ENCODE measurements at places on chromosomes 5 and 9.

- no peak for DNase-seq
These were observed 75.7 kb upstream of the FRRS1L start for GRCh38 chr9:109242741-109243140.

- DNase-seq, result peak; percentile 21
These were observed 167.3 kb downstream of the TAF11L14 start for GRCh38 chr5:17801595-17801994.

DNA sequence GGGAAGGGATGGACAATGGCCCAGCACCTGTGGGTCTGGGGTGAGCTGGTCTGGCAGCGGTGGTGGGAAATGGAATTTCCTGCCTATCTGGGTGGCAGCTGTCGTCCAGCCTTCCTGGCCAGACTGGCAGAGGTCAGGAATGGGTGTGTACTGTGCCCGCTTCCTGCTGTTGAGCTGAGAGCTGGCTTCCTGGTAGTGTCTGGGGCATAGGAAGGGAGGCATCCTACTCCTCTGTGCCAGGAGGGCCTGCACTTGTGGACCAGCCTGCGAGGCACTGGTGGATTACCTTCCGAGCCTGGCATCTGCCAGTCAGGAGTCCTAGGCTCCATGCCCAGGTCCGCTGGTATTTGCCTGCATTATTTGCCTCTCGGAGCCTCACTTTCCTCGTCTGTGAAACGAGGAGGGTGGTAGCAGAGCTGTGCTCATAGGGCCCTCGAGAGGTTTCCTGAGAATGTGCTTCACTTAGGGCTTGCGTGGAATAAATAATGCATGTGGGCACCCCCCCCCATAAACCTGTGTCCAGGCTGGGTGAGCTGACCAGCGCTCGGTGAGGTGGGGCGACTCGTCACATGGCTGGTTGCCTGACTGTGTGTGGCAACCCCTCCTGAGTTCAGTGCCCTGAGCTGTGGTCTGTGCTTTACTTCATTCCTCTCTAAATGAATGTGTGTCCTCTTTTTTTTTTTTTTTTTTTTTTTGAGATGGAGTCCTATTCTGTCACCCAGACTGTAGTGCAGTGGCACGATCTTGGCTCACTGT lies 47.7 kb downstream of the HMCN2 start:
- no peak for DNase-seq

DNA sequence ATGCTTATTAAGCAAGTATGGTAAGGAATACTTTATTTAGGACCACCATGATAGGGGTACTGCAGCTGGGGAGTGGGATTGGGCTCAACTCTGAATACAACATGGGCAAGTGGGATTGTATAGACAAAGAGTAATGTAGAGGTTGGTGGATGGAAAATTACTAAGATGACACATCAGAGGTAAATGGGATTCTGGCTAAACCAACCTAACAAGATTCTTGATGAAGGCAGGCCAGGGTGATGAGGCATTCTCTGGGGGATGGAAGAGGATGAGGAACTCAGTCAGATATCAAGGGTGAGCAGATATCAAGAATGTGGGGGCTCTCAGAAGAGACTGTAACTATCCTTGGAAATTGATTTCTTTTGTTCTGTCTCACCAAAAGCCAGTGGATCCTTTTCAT lies 107.2 kb downstream of the NMUR2 start:
- DNase-seq, result no peak

- no peak for DNase-seq
These were observed 29.4 kb downstream of the NR6A1 start for GRCh38 chr9:124741662-124742061.

DNA sequence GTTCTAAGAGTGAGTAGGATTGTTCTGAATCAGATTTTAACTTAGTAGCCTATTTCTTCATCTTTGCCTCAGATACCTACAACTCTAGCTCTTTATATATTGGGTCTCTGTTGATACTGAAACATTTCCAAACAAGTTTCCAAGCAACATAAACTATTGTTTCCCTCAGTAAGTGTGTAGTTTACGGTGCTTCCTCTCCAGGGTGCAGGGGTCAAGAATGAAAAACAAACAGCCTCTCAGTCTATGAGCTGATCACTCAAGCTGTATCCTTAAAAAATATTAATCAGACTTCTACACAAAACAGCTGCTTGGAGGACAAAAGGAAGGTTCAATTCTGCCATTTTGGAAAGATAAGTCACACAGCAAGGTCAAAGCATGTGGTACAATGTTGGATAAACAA lies 75.0 kb downstream of the ADAMTS12 start:
- no peak for DNase-seq

- no peak for DNase-seq
These were observed 17.0 kb downstream of the CDK5RAP2 start for GRCh38 chr9:120562861-120563443.

DNA sequence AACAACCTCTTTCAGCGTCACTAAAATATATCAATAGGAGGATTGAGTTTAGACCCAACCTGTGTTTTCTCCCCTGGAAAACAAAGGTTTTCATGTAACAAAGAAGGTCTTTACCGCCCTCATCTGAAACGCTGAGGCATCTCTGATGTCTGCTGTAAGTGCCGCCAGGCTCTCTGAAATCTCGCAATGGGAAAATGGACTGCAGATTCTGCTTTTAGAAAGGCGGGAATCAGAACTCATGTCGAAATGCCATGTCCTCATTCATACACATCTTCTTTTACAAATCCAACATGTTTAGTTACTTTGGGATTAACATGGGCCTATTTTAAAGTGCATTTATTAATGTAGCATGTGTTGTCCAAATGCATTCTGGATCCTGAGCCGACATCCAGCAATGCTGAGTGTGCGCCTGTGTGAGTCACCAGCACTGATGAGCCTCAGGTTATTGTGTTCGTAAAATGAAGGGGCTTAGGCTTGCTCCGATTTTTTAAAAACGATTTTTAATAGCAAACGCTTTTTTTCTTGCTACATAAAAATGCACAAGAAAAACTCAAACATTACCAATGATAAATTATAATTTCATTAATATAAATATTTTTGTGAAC lies 51.9 kb upstream of the PLEKHG4B start:
- no peak for DNase-seq

DNA sequence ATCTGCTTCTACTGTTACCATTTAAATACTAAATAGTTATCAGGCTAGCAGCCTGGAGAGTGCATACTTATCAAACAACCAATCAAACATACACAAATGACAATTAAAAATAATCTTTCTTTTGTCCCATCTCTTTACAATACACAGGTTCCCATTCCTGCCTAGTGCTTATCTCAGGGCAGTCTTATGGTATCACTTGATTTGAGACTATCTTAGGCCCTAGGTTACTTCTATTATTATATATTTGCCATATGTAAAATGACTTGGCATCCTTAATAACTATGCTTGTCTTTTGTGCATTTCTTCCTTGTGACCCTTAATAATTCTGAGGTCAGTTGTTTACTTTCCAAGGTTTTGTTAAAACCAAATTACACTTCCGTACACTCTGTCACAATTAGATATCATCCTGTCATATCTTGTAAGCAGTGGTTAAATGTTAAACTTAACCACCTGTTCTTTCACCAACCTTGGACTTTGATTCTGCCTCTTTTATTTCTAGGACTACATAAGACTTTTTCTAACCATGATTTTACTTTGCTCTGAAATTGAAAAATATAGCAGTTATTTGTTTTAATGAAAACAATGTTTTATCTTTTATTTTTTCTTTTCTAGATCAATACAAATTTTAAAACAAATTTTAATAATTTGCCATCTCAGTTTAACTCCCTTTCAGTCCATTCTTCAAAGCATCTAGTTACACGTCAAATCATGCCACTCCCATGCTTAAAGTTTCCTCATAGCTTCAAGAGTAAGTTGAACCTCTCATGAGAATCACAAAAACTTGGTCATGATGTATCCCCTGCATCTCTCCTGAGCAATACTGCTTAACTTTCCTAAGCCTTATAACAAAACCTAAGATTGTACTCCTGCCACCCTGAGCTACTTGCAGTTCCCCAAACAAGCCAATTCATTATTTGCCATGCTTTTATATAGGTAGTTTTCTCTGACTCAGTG lies 281.3 kb downstream of the HCN1 start:
- no peak for DNase-seq

DNA sequence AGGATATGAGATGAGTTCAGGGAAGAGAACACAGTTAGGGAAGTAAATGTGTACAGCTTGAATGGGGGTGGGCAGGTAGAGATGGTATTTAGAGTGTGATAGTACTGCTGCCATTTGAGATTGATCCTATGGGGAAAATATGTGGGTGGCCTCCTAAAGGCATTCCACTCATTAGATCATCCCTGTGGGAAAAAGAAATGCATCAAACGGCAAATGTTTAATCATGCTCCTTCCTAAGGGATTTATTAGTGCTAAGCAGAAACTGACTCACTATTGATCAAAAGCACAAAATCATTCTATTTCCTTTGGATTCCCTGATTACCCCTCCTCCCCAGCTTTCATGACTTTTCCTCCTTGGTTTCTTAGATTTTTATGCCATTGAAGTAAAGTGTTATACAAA lies 36.4 kb upstream of the SMC5 start:
- no peak for DNase-seq

GRCh38 chr5:56164376-56164775 lies 68.8 kb downstream of the ANKRD55 start:
- no peak for DNase-seq

DNA sequence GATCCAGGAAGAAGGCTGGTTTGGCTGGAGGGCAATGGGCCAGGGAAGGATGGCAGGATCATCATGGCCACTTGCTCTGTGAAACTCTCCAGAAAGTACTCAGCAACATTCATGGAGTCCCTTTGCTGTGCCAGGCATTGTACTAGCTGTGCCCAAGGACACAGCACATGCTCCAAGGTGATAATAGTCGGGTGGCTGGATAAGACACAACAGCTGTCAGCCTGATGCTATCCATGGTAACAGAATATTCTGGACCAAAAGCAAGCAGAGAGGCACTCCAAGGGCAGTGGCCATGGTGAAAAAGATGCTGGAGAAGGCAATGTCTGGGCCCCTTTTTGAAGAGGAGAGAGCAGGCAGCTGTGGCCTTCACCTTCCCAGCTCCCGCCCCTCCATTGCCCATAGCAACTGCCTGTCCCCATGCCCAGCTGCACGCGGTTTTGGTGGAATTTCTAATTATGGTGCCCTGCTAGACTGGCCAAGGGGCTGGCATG lies 113.8 kb upstream of the CPEB4 start:
- no peak for DNase-seq

DNA sequence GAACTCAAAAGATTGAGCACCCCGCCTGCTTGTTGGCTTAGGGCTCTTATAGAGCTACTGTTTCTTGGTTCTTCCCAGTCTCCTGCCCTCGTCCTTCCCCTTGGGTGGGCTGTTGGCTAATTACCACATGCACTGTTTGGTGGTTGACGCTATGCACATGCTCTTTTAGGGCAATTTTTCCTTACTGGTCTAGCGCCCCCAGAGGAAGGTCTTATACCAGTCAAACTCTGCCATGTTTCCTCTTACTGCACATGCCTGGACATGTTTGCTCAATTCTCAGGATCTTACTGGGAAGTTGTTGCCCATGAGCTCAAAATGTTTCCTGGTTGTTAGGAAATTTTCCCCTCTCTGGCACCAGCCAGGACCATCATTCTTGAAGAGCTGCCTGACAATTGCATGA lies 101.9 kb downstream of the SLC28A3 start:
- no peak for DNase-seq

DNA sequence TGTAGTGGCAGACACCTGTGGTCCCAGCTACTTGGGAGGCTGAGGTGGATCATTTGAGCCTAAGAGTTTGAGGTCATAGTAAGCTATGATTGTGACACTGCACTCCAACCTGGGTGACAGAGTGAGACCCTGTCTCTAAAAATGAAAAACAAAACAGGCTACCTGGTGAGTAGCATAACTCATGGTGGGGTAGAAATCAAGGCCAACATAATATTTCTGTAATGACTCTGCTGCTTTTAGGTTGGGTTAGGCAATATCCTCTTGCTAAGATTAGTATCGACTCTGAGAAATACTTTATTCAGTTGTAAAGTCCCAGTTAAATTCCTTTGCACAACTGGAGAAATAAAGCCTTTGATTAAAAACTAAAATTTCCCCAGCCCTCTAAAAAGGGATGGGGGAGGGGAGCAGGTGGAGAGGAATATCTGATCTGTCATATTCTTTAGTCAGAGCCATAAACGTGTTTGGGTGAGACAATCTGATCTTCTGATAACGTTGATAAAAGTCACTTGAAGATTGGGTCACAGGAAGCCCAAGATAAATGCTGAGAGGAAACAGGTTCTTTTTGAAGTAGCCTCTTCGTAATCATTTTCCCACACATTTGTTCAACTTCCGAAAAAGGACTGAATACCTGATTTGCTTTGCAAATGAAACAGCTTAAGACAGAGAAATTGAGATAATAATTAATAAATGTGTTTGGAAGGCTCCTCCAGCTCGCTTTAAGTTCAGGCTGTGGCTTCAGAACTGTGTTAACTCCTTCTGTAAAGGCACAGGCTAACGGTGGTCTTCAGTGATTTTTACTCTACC lies 14.9 kb downstream of the IL4 start:
- no peak for DNase-seq

- DNase-seq, result no peak
These were observed 467.5 kb upstream of the TLE4 start for GRCh38 chr9:79104216-79104615.

GRCh38 chr5:72957337-72957736 lies 1.5 kb downstream of the FCHO2 start:
- no peak for DNase-seq

- no peak for DNase-seq
These were observed 137.6 kb downstream of the SUSD1 start for GRCh38 chr9:112037281-112038016.

GRCh38 chr5:17216974-17217492 lies 398 bp upstream of the BASP1 start:
- DNase-seq, result peak; percentile 81

DNA sequence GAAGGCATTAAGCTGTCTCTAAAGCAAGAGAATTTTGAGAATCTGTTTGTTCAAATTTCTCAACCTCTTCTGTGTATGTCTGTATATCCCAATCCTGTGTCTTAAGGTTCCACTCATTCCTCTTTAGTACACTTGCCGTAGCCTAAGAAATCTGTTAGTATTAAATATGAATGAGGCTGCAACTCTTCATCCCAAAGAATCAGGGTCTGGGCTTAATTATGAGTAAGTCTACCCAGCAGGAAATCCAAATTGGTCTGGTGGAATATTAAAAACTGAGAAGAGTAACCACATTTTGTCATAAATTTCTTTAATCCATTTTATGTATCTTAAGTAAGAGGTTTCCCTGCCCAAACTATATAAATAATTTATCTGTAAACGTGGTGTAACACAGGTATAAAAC lies 1171.2 kb downstream of the CDH12 start:
- DNase-seq, result no peak
